Activated CD8-positive, alpha-beta memory T cell treated with anti-CD3 and anti-CD28 coated beads for 24 hours (primary cell): ENCODE measurements at places on chromosomes 6 and 20.
A peak's percentile ranks its signal among the peaks of the same experiment; 100 is the strongest.

DNA sequence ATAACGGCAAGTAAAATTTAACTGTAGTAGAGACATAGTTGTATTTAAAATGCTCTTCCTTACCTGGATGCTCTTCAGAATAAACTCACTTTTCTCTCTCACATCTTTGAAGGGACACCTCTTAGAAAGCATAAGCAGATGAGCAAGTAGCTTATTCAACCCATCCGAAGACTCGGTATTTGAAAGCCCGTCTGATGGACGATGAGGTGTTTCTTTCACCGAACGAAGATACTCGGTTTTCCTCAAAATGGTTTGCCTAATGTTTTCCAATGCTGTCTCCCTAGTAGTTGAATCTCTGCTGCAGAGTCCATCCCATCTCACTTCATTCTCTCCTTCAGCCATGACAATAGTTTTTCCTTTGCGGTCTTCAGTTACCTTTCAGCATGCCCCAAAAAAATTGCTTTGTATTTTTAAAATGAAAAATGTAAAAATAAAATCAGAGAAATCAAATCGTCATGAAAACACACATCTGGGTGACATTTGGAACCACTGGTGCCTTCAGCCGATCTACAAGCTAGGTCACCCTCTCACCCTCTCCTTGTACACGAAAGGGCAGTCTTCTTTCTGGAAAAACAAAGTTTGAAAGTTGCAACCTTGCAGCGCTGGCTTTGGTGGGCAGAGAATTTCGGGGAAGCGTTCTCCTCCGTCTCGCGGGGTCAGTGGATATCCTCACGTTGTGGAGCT lies 772 bp downstream of the SESN1 start:
- no peak for DNase-seq

DNA sequence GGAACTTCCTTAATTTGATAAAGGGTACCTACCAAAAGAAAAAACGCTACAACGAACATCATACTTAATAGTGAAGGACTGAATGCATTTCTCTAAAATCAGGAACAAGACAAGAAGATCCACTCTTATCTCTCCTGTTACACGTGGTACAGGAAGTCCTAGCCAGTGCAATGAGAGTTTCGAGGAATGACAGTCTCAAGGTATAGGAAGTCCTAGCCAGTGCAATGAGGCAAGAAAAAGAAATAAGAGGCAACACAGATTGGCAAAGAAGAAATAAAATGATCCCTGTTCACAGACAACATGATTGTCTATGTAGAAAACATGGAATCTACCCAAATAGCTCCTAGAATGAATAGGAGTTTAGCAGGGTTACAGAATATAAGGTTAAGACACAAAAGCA lies 167.8 kb upstream of the MLN start:
- DNase-seq, result no peak

DNA sequence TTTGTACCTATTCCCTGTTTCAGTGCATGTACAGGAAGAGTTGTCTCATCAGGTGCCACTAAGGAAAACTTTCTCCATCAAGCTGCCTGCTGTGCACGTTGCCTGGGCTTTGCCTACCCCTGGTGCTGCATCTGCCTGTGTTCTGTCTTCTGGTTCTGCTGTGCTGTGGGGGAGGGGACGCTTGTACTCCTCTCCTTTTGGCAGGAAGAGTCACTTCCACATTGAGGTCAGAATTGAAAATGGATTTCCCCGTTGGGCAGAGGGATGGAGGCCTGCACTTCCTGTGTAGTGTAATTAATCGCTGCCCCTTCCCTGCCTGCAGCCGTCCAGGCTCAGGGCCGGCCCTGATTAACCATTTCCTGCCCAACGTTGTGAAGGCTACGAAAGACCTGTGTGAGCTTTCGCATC lies 153.3 kb downstream of the SCML4 start:
- DNase-seq, result peak; percentile 64

DNA sequence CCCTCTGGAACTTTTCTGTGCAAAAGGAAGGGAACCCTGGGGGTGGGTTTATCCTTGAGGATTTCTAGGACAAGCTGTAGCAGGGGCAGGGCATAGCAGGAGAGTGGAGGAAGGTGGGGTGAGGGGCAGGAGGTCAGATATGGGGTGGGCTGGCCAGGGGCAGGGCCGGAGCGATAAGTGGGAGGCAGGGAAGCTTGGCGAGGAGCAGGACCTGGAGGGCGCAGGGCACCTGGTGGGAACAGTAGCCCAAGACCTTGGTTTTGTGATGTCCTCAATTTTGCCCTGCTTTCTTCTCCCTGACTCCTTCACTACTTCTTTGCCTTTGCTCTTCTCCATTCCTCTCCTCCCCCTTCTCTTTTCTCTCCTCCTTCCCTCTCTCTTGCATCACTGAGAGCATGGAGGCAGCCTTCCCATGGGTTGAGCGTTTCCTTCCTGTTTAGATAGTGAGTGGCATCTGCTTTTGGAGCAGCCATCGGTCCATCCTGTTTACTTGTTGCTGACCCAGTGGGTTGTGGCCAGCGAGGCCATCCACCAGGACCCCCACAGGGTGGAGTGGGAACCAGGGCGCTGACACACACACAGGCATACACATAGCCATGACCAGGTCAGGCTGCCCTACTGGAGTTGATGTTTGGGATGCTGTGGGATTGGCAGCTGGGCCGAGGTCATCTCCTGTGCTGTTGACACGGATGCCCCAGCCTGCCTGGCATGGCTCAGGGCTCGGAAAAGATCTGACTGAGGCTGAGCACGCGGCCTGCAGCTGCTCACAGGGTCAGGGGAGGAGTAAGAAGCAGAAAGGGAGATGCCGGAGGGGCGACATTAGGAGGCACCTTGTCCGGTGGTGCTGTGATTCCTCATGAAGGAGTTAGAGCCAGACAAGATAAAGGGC lies 121.0 kb upstream of the RNF24 start:
- DNase-seq, result peak; percentile 51

- no peak for DNase-seq
Measured at GRCh38 chr20:20192366-20192765, 140.0 kb downstream of the CFAP61 start.

- no peak for DNase-seq
Measured at GRCh38 chr20:62748311-62748710, 39.7 kb downstream of the NTSR1 start.

DNA sequence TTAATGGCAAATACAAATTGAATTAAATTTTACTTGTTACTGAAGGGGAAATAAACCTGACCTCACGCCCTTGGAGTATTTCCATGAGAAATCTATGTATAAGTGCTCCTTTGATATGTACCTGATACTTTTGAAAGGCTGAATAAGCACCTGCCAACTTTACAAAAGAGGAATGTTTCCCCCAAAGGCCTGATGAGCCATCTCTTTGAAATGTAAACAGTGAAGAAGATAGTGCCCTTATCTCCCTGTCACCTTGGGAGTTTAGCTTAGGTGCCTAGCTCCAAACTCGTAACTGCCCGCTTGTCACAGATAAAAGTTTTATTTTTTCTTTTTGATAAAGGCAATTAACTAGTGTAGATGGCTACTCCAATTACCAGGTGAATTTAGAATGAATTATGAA lies 1.1 kb upstream of the ZNF343 start:
- DNase-seq, result no peak

DNA sequence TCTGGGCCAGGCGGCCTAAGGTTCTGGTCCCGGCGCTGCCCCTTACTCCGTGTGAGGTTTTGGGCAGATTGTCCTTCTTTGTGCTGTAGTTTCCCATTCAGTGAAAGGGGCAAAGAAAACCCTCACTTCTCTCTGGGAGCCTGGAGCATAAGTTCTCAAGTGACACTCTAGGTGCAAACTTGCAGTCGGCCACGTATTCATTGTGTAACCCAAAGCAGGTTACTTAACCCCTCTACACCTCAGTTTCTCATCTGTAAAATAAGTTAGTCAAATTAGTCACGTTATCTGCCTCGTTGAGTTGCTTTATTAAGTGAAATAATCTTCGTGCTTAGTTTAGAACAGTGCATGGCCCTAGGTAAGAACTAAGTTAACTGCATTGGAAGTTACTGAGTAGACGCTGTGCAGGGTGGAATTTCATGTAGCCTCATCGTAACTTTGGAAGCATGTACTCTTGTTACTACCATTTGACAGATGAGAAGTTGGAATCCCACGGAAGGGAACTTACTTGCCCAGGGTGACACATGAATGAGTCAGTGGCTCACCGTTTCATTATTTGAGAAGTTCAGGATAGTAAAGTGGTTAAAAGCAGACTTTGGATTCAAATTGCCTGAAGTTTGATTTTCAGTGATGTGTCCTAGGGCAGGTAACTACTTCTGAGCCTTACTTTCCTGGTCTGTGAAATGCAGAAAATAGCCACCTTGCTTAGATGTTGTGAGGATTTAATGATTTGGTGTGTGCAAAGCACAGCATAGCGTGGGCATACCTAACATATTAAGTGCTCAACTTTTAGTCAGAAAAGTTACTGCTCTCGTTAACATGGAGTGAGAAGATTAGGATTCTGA lies 556 bp upstream of the MROH8 start:
- DNase-seq, result no peak

- DNase-seq, result no peak
Measured at GRCh38 chr20:22717466-22717865, 133.1 kb upstream of the FOXA2 start.
